ENCODE measurements at places on chromosomes 13 and 19.
A peak's percentile ranks its signal among the peaks of the same experiment; 100 is the strongest.

GRCh38 chr13:35793823-35794222, 317.3 kb upstream of the MAB21L1 start:
- H3K36me3 ChIP-seq: no peaks in the 10 kb centered on the region
- H3K27ac ChIP-seq: no peak overlapping the region
- H3K4me1 ChIP-seq: peaks cover 16% of the 10 kb centered on the region
- no peak overlapping the region for H3K4me3 ChIP-seq
- no peak for DNase-seq
- H3K27me3 ChIP-seq: no peaks in the 10 kb centered on the region

DNA sequence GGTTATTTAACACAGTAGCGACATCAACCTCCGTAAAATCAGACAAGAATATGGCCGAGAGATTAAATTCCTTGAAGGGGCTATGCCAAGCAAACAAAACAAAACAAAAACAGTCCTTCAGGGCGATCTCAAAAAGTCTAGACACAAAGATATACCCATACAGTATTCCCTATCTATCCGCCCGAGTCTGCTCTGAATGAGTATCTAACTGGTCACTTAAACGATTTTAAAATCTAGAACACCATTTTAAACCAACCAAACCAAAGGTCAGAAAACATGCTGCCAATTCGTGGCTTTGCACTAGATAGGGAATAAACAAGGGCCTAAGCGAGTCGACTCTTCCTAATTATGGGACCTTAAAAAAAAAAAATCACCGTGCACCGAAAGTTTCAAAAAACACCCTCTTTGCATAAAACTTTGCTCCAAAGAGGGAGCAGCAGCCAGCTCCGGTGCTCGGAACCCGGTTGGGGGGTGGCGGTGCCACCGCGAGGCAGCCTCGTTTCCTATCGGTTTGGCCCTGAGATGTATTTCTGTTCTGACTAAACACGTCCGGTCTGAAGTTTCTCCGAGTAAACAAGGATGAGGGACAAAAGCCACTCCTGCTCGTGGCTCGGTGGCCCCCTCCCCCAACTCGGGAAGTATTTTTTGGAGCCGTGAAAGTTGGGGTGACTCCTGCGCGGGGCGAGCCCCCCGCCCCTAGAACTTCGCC, 1.8 kb downstream of the HMGB1 start:
- H3K4me1 ChIP-seq: peaks cover 44% of the 10 kb centered on the region
- no peak for DNase-seq

- peaks cover 77% of the 10 kb centered on the region for H3K36me3 ChIP-seq
- no peak for DNase-seq
Measured at GRCh38 chr13:77168237-77168636, 141.3 kb upstream of the FBXL3 start.

DNA sequence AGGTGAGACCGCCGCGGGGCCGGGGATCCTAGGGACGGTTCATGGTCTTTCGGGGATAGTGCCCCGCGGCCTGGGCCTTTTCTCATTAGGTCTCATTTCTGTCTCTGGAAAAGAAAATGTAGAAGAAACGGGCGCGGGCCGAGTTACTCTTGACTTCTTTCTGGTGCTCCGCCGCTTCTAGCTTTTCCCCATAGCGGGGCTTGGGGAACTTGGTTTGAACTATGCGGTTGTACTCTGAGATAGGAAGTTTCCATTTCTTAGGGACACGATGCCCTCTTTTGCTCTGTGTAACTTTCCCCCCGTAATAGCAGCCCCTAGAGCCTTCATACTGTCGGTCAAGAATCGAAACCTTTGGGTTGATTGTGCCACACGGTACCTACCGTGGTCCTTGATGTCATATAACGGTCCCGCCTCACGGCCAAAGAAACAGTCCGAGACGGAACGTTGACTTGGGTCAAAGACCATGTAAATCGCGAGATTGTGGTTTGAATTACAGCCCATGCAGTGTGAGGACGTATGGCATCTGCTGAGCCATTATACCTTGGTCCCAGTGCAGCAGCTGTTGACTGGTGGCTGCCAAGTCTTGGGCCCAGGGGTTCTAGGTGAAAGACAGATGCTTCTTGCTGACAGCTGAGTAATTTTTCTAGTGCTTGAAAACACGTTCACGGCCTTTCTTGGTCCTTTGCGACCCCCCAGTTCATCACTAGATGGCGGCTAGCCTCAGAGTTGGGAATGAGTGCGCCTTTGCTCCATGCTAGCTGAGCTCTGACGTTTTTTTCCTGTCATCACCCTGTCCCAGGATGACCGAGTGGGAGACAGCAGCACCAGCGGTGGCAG, 487 bp downstream of the RPS5 start:
- DNase-seq: peak; percentile 85
- peaks cover 41% of the 10 kb centered on the region for H3K4me1 ChIP-seq
- H3K4me3 ChIP-seq: peak overlapping the region; percentile 76
- H3K27ac ChIP-seq: peak overlapping the region; percentile 89
- H3K36me3 ChIP-seq: no peaks in the 10 kb centered on the region
- no peaks in the 10 kb centered on the region for H3K27me3 ChIP-seq

GRCh38 chr13:83819156-83819555, 63.1 kb downstream of the SLITRK1 start:
- no peak overlapping the region for H3K4me3 ChIP-seq
- H3K27ac ChIP-seq: no peak overlapping the region
- no peaks in the 10 kb centered on the region for H3K36me3 ChIP-seq
- DNase-seq: no peak
